Naive thymus-derived CD8-positive, alpha-beta T cell (primary cell): ENCODE measurements at places on chromosomes 11 and 22.

DNA sequence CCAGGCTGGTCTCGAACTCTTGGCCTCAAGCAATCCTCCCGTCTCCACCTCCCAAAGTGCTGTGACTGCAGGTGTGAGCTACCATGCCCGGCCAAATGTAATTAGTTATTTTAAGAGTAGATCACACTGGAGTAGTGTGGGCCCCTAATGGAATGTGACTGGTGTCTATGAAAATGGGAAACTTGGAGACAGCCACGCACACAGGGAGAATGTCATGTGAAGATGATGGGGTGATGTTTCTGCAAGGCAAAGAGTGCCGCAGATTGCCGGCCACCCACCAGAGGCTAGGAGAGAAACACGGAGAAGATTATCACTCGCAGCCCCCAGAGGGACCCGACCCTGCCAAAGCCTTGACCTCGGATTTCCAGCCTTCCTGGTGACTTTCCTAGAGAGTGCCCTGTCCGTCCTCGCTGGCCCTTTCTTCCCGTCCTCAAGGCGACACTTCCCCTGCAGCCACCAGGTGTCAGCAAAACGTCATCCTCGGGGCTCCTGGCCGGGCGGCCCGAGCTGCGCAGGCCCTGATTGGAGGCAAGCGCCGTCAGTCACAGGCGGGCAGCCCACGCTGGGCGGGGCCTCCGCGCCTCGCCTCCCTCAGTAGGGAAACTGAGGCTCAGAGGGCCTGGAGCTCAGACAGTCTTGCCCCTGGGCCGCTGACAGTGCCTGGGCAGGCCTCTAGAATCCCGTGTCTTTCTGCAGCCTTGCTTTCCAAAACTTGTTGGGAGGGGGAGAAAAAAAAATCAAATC is 16.3 kb downstream of the CRYBB2 start:
- H3K36me3 ChIP-seq, result no peaks in the 10 kb centered on the region
- peaks cover 6% of the 10 kb centered on the region for H3K4me1 ChIP-seq
- no peak overlapping the region for H3K27ac ChIP-seq
- no peak overlapping the region for H3K4me3 ChIP-seq
- DNase-seq, result peak; percentile 33

DNA sequence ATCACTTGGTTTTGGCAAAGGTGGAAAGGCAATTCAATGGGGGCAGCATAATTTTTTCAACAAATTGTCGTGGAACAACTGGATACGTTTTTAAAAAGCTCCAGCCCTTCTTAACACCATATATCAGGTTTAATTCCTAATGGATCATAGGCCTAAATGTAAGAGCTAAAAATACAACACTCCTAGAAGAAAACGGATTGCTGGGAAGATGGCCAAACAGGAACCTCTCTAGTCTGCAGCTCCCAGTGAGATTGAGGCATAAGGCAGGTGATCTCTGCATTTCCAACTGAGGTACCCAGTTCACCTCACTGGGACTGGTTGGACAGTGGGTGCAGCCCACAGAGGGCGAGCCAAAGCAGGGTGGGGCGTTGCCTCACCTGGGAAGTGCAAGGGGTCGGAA is 32.4 kb upstream of the SCGB1D1 start:
- peaks cover 32% of the 10 kb centered on the region for H3K27me3 ChIP-seq
- H3K4me1 ChIP-seq, result no peaks in the 10 kb centered on the region
- H3K27ac ChIP-seq, result no peak overlapping the region
- no peak for DNase-seq

- peaks cover 48% of the 10 kb centered on the region for H3K36me3 ChIP-seq
- peaks cover 49% of the 10 kb centered on the region for H3K4me1 ChIP-seq
- peak overlapping the region; percentile 91 for H3K27ac ChIP-seq
- no peak overlapping the region for H3K4me3 ChIP-seq
These were observed 11.2 kb downstream of the IL10RA start for GRCh38 chr11:117997406-117997805.

DNA sequence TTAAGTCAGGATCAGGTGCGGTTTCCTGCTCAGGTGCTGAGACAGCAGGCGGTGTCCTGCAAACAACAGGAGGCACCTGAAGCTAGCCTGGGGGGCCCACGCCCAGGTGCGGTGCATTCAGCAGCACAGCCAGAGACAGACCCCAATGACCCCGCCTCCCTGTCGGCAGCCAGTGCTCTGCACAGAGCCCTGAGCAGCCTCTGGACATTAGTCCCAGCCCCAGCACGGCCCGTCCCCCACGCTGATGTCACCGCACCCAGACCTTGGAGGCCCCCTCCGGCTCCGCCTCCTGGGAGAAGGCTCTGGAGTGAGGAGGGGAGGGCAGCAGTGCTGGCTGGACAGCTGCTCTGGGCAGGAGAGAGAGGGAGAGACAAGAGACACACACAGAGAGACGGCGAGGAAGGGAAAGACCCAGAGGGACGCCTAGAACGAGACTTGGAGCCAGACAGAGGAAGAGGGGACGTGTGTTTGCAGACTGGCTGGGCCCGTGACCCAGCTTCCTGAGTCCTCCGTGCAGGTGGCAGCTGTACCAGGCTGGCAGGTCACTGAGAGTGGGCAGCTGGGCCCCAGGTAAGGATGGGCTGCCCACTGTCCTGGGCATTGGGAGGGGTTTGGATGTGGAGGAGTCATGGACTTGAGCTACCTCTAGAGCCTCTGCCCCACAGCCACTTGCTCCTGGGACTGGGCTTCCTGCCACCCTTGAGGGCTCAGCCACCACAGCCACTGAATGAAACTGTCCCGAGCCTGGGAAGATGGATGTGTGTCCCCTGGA is at the start of gene MYO7A:
Gene MYO7A, plus strand, starts transcription at position 327 of the 772 bp plus-strand sequence. CDS start 2,389 bp downstream, outside the sequence.
- H3K27ac ChIP-seq, result no peak within 1 kb of the TSS
- H3K27me3 ChIP-seq, result no peaks in the 10 kb centered on the region
- H3K4me1 ChIP-seq, result peaks cover 16% of the 10 kb centered on the region
- peak within 1 kb of the TSS; percentile 68 for H3K4me3 ChIP-seq

DNA sequence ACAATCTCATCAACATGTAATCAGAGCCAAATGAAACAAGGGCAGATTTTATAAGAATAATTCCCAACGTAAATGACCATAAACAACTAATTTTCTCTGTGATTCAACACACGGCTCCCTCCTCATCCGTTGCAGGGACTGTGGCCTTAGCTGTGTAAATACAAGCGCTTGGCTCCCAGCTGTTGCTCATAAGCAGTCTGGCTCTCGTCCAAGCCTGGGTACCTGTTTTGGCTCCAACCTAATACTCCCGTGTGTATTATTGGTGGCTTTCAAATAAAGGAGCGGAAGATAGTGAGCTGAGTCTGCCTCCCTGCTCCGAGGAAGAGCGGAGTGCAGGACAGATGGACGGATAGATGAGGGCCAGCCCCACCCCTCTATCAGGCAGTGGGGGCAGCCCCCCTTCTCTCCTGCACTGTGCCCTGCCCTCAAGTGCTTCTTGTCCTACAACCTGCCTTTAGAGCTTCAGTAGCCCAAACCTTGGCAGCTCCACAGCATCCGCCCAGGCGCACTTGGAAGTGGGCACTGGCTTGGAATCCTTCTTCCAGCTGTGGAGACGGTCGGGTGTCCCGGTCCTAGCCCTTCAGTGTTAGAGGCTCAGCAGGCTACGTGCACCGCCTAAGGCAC is 670.9 kb downstream of the BRD1 start:
- no peak overlapping the region for H3K27ac ChIP-seq
- H3K36me3 ChIP-seq, result no peaks in the 10 kb centered on the region
- no peaks in the 10 kb centered on the region for H3K4me1 ChIP-seq
- peaks cover 7% of the 10 kb centered on the region for H3K27me3 ChIP-seq

GRCh38 chr22:33381531-33382406 is 323.6 kb upstream of the SYN3 start:
- no peaks in the 10 kb centered on the region for H3K27me3 ChIP-seq
- no peaks in the 10 kb centered on the region for H3K4me1 ChIP-seq
- no peak for DNase-seq
- no peaks in the 10 kb centered on the region for H3K36me3 ChIP-seq

GRCh38 chr11:83681906-83682610 is 395.9 kb upstream of the CCDC90B start:
- H3K36me3 ChIP-seq, result no peaks in the 10 kb centered on the region
- H3K4me3 ChIP-seq, result no peak overlapping the region
- H3K27me3 ChIP-seq, result peaks cover 19% of the 10 kb centered on the region
- DNase-seq, result no peak
- no peaks in the 10 kb centered on the region for H3K4me1 ChIP-seq

DNA sequence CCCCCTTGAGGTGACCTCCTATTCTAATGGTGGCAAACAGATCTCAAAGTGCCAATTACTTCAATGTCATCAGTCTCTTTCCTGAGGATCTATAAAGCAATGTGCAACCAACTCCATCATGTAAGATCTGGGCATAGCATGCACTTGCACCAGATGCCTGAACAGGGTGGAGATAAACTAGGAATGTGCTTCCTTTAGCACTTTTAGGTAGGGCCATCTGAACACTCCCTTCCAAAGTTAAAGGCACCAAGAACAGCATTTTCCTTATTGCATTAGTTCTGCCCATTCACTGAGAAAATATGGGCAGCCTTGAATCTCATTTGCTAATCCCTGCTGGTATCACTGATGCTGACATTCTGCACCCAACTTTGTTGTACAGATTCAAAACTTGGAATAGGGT is 112.0 kb downstream of the SGSM3 start:
- no peak overlapping the region for H3K27ac ChIP-seq
- peaks cover 54% of the 10 kb centered on the region for H3K4me1 ChIP-seq
- no peaks in the 10 kb centered on the region for H3K27me3 ChIP-seq

DNA sequence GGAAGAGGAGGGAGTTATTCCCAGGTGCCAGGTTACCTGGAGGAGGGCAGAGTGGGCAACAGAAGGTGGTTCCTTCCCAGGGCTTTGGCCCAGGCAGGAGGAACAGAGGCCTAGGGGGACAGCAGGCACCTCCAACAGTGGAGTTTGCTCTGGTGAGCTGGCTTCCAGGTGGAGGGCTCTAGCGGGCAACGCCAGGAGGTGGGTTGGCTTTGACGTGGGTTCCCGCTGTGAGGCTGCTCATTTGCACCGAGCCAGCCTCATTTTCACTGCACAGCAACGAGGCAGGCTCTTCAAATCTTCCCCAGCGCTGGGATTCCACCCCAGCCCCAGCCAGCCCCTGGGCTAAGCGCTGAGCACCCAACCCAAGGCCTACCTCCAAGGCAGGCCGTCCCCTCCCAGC is 8.1 kb downstream of the IGSF9B start:
- peaks cover 47% of the 10 kb centered on the region for H3K4me1 ChIP-seq
- H3K36me3 ChIP-seq, result no peaks in the 10 kb centered on the region
- peak overlapping the region; percentile 87 for H3K27ac ChIP-seq
- H3K27me3 ChIP-seq, result peaks cover 7% of the 10 kb centered on the region
- peak overlapping the region; percentile 25 for H3K4me3 ChIP-seq

- H3K27ac ChIP-seq, result no peak overlapping the region
- no peaks in the 10 kb centered on the region for H3K36me3 ChIP-seq
- H3K4me3 ChIP-seq, result no peak overlapping the region
- DNase-seq, result no peak
- H3K27me3 ChIP-seq, result no peaks in the 10 kb centered on the region
These were observed 68.2 kb upstream of the TIMP3 start for GRCh38 chr22:32733196-32733768.

GRCh38 chr11:119109843-119110242 is 2.7 kb downstream of the C2CD2L start:
- H3K27ac ChIP-seq, result peak overlapping the region; percentile 92
- H3K27me3 ChIP-seq, result no peaks in the 10 kb centered on the region
- H3K36me3 ChIP-seq, result peaks cover 2% of the 10 kb centered on the region
- peak overlapping the region; percentile 87 for H3K4me3 ChIP-seq

- no peaks in the 10 kb centered on the region for H3K36me3 ChIP-seq
- no peaks in the 10 kb centered on the region for H3K27me3 ChIP-seq
- DNase-seq, result no peak
- peak overlapping the region; percentile 57 for H3K27ac ChIP-seq
These were observed 4.6 kb upstream of the CERK start for GRCh38 chr22:46742576-46743221.

- H3K27me3 ChIP-seq, result no peaks in the 10 kb centered on the region
- no peak overlapping the region for H3K4me3 ChIP-seq
- H3K36me3 ChIP-seq, result no peaks in the 10 kb centered on the region
These were observed 235.4 kb downstream of the METTL15 start for GRCh38 chr11:28343304-28344233.

DNA sequence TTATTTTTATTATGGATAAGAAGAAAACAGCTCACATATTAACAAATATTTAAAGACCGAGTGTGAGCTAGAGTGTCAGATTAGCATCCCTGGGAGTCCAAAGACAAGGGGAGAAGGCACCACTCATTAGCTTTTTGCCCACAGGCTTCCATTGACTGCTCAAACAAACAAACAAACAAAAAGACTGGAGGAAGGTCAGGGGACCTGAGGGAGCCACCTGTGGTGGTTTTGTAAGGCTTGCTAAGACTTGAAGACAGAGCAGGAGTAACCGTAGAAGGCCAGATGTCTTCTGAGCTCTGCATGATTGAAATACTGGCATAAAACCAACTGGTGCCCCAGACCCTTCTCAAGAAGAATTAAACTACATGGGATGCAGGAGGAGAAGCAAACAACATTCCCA is 395.2 kb upstream of the CNTN5 start:
- DNase-seq, result no peak
- H3K36me3 ChIP-seq, result no peaks in the 10 kb centered on the region
- H3K4me3 ChIP-seq, result no peak overlapping the region

DNA sequence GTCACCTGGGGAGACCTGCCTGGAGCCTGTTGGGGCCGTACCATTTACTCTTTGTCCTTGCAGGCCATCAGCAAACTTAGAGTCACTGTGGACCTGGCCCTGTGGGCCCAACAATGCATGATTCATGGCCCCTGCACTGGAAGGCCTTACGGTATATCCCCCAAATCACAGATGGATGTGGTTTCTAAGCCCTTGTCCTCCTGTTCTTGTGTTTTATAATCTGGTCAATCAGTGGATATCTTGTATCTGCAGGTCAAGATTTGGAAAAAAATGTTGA is 6.2 kb downstream of the TSKU start:
- DNase-seq, result no peak
- no peak overlapping the region for H3K4me3 ChIP-seq
- peaks cover 20% of the 10 kb centered on the region for H3K27me3 ChIP-seq
- no peak overlapping the region for H3K27ac ChIP-seq
- H3K4me1 ChIP-seq, result no peaks in the 10 kb centered on the region
